Activated naive CD8-positive, alpha-beta T cell treated with anti-CD3 and anti-CD28 coated beads, Interleukin-2, amount 50 U/mL, for 16 hours (primary cell): ENCODE measurements at places on chromosomes 12 and 14.

DNA sequence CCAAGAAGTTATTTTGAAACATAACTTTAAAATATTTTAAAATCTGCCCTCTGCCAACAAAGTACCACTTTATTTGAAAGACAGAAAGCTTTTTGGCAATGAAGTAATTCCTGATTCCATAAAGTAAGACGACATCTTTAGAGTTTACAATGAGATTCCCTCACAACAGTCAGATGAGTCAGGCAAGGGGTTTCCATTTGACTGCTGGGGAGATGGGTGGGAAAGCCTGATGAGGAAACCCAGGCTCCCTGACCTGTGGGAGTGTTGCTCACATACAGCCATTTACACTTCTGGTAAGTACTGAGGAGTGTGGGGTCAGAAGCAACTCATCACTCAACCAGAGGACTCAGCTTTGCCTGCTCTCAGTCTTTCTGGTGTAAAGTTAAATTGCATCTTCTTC lies 10.2 kb downstream of the KITLG start:
- DNase-seq, result no peak

DNA sequence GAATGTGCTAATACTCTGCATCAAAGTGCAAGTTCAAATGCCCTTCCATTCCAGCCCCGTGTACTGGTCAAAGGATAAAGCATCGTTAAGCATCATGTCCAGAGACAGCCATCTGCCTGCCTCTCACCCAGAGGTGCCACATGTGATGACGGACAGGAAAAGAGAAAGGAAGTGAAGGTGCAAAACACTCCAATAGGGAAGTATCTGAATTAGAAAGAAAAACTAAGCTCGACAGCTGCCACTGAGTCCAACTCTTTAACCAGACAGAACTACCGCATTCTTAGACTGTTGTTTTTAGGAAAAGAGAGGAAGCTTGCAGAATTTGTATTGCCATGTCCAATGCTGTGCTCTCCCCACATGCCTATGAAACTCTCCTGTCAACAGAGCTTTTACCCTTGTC lies 465.0 kb upstream of the SOX5 start:
- no peak for DNase-seq

DNA sequence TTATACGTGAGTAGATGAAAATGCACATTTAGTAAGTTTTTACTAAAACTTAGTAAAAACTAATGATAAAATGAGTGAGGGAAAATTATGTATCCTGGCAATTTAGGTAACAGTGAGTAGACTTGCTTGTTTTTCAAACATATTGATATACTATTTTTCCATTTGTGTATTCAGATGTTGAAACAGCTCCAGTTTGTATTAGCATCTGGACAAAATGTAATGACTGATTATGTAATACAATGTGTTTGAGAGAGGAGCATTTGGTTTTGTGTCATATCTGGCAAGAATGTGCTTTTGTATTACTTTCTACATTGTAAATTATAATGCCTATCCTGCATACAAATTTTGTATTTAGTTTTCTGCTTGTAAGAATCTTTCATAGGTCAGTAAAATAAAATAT lies 5.6 kb downstream of the CNOT2 start:
- no peak for DNase-seq

- DNase-seq, result no peak
These were observed 3.3 kb upstream of the CCND2 start for GRCh38 chr12:4270016-4270830.

GRCh38 chr12:118420673-118421072 lies 44.3 kb downstream of the SUDS3 start:
- DNase-seq, result no peak
